ENCODE measurements at places on chromosomes 6 and 20.

- DNase-seq, result no peak
Observed at GRCh38 chr20:36148439-36148838, 6.1 kb upstream of the EPB41L1 start.

GRCh38 chr6:13288969-13289391 lies 39.4 kb downstream of the TBC1D7 start:
- DNase-seq, result no peak

DNA sequence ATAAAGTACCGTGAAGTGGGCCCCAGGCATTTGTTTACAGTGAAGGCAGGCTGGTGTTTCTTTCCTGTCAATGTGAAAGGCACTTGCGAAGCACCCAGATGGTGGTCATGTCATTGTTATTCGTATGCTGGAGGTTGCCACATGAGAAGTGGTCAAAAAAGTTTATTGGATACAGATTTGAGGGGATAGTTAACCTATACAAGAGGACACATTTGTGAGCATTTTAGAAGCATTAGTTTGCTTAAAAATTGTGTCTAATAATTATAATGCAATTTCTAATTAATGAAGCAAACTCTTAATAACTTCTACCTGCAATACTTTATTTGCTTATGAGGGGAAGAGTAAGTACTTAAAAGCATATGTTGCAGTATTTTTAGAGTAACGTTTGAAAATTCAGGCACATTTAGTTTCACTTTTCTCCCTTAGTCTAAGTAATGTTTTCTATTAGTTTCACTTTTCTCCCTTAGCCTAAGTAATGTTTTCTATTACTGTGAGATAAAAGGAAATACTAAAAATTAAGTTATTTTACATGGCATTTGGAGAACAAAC lies 120.7 kb upstream of the CLDN20 start:
- no peak for DNase-seq

GRCh38 chr20:33551778-33552177 lies 61.9 kb downstream of the CBFA2T2 start:
- DNase-seq, result no peak

GRCh38 chr6:47111685-47112084 lies 69.6 kb upstream of the ADGRF1 start:
- DNase-seq, result no peak

GRCh38 chr20:36754656-36755222 lies 8.8 kb upstream of the NDRG3 start:
- DNase-seq, result no peak

Measured in H1 (cell line).